Nephron progenitor cell (in vitro differentiated cells): ENCODE measurements at places on chromosomes 1 and 21.

DNA sequence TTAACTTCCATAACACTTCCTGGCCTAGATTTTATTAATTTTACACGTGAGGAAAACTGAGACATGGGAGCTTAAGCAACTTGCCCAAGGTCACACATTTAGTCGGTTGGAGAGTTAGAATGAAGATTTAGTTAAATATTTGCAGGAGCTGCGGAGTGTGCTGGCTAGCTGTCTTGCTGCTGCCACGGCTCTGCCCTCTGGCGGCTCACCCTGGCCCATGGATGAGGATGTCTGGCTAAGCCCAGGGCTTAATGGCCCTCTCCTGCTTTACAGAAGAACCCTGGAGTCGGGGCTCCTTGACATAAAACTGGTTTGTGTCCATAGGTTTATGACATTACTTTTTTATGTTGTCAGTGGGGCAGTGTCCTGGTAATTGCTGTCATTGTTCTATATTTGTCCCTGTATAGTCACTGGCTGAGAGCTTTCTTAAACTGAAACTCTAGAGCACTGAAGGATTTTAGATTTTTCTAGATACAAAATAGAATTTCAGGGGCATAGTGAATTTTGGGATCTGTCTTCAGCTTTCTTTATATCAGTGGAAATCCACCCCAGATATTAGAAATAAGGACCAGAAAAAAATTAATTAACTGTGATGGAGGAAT, 88.9 kb upstream of the WLS start:
- peak; percentile 70 for DNase-seq

GRCh38 chr1:43832998-43833397, 100.6 kb upstream of the ARTN start:
- DNase-seq: no peak

- DNase-seq: peak; percentile 57
These were observed 38.2 kb downstream of the H3-3A start for GRCh38 chr1:226100436-226101391.

DNA sequence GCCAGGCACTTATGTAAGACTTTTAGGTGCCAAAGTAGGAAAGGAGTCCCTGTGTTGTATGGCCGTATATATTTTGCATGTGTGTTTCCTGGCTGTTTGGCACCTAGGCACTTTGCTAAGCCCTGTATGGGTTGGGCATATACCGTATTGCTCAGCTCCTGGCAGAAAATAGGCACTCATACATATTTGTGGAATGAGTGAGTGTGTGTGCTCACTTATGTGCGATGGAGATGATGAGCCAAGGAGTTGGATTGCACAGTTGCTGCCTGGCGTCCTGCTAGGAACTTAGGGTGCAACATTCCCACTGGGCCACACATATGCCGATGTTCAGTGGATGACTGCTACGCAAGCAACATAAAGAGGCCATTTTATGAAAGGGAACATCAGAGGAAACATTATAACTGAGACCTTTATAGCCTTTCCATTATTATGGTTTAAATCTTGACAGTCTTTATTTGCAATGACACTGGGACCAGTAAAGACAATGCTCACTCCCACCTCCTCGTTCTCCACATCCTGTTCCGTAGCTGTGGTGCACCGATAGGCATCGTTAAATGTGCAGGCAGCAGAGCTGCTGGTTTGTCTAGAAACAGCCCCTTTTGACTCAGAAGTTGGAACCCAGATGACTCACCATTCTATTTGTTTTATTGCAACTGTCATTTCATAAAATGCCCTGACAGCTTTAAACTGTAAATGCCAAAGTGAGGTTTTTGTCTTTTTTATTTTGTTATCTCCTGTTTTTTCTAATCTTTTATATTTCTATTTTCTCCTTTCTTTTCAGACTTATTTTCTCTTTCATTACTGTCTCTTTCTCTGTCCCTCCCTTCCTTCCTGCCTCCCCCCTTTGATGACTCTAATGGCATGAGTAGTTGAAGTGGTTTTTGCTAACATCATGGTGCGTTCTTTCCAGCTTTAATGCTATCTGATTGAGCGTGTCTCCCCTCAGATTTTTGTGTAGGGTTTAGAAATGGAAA, 36.1 kb downstream of the PEX14 start:
- no peak for DNase-seq

- no peak for DNase-seq
These were observed 24.2 kb downstream of the UBASH3A start for GRCh38 chr21:42427809-42428419.

- no peak for DNase-seq
These were observed 46.9 kb downstream of the AJAP1 start for GRCh38 chr1:4701276-4701675.

DNA sequence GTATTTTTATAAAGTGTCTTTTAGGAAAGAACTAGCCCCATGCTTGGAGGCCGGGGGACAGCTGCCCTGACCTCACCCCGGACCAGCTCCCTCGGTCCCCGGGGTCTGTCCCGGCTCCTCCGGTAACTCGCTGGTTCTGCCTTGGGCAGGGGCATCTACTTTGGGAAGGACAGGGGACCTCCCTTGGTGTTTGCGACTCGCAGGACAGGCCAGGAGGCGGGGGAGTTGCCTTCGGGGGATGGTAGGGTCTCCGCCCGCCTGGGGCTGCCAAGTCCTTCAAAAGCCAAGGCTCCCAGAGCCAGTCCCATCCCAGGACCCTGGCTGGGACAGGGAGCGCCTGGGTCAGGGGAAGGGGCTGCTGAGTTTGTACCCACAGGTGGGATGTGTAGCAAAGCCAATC, 157.9 kb downstream of the PEX14 start:
- no peak for DNase-seq

DNA sequence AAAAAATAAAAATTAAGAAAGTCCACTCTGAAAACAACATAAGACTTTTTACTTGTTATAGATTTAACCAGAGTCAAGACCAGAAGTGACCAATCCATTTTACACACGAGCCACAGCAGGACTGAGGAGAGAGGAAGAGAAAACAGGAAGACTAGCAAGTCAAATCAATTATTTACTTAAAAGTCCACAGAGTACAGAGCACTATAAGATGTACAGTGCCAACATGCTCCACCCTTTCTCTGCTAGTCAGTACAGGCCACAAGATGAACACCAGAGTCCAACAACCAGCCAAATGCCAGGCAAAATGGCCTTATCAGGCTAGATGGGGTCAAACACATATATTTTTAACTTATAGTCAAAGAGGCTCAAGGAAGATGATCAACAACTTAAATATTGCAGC, 19.5 kb downstream of the LUZP1 start:
- DNase-seq: no peak

DNA sequence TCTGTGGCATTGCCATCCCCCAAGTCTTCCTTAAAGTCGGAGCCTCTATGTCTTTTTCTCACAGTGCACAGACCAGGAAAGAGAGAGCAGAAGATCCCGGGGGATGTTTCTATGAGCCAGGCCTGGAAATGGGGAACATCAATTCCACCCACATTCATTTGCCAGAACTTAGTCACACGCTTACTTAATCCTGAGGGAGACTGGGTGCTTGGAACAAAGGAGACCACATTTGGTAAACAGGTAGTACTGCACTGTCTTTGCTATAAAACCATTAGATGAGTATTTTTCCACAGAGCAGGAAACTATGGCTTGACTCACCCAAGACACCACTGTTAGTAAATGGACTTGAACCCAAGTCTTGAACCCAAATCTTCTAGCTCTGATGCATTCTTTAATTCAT, 60.7 kb upstream of the CTTNBP2NL start:
- no peak for DNase-seq

DNA sequence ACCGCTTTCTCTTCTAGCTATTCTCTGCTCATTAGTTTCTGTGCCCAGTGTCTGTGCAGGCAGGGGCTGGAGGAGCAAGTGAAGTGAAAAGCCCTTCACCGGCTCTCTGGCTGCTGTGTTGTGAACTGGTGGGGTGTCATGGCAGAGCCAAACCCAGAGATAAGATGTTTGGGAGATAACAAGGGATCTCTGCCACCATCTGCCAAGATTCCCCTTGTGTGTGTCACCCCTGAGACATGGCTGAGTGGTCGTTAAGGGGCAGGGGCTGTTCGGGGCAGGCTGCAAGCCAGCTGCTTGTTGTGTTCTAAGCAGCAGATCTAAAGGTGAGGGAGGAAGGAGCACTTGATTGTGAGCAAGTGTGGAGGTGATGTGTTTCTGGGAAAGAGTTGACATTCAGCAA, 24.5 kb downstream of the CNIH3 start:
- no peak for DNase-seq

DNA sequence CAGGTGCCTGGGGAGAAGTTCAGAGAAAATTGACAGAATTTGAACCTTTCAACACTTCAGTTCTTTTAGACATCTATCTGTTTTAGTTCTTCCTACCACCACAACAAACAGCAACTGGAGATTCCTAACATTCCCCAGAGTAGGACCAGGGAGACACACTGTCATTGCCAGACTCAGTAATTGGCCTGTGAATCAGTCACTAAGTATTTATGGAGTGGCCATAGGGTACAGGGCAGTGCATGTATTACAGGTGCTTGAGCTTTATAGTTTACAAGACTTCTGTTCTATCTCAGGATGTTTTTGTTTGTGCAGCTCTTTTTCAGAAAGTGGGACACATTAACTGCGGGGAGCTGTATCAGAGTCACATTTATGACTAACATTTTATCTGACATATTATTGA, 1.7 kb downstream of the CDC14A start:
- peak; percentile 11 for DNase-seq

DNA sequence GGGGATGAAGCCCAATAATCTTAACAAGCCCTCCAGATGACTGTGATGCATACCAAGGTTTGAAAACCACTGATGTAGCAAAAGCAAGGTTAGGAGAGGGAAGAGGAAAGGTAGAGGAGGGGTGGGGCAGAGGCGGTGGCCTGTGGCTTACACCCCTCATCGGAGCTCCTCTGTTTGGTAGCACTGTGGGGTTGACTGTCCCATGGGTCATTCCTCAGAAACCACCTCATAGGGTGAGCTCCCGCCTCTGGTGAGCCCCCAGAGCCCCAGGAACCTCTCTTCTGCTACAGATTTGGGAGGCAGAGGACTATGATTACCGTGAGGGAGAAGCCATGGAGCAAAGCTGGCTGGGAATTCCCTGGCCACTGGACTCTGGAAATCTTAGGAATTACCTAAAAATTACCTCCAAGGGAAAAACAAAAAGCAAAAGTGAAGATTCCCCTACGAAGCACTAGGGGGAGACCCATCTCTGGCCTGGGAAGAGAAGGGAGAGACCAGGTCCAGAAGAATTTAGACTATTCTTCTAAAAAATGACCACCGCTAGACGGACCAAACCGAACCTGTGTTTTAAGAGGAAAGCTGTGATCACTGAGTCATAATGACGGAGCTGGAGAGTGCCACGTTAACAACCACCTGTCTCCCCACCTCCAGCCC, 1.5 kb upstream of the RASSF5 start:
- no peak for DNase-seq
